ENCODE measurements at places on chromosomes 5 and 9. TPM values are rescaled to one million over a fixed set of nuclear protein-coding genes. Genes with fewer than 3 reads are reported as not detected.

- H3K4me1 ChIP-seq: peaks cover 21% of the 10 kb centered on the region
- H3K36me3 ChIP-seq: no peaks in the 10 kb centered on the region
- H3K4me3 ChIP-seq: no peak overlapping the region
- no peak for DNase-seq
Measured at GRCh38 chr9:4831944-4832343, 39.2 kb downstream of the RCL1 start.

DNA sequence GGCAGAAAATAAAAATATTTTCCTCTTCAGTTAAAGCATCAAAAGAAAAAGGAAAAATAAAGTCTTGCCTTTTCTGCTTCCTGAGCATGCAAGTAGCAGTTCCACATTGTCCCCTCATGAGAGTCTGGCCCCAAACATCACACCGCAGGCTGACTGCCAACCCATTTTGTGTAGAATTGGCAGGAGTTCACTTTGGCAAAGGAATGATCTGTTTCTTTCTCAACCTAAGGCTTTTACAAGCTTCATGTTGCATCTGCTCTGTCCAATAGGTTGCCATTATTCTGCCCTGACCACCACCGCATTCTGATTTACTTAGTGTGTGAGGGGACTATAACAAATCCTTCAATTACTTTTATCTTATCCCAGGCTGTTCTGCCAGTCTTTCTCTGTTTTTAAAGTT, 249.5 kb downstream of the ISL1 start:
- no peak overlapping the region for H3K4me3 ChIP-seq
- no peak overlapping the region for H3K27ac ChIP-seq
- no peaks in the 10 kb centered on the region for H3K27me3 ChIP-seq
- no peaks in the 10 kb centered on the region for H3K36me3 ChIP-seq
- no peak for DNase-seq

DNA sequence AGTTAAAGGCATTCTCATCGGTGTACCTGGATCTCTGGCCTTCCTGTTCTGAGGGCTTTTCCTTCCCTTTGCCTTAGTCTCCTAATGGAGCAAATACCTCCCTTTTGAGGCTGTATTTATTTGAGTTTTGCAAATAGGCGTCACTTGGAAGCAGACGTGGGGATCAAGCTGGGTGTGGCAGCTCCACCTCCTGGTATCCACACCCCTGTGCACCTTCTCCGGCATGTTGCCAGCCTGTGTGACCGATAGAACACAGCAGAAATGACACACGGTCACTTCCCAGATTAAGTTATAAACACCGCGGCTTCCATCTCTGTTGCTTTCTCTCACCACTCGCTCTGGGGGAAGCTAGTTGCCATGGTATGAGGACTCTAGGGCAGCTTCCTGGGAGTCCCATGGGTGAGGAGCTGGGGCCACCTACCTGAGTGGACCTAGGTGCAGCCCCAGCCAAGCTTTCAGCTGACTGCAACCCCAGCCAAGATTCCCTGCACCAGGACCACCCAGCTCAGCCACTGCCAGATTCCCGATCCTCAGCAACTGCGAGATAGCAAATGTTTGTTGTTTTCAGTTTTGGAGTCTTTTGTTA, 214.4 kb upstream of the MVB12B start:
- no peak overlapping the region for H3K27ac ChIP-seq
- H3K27me3 ChIP-seq: peaks cover 9% of the 10 kb centered on the region
- H3K4me3 ChIP-seq: no peak overlapping the region
- peak; percentile 46 for DNase-seq
- H3K36me3 ChIP-seq: no peaks in the 10 kb centered on the region

- no peak overlapping the region for H3K4me3 ChIP-seq
- no peaks in the 10 kb centered on the region for H3K36me3 ChIP-seq
- peaks cover 60% of the 10 kb centered on the region for H3K27me3 ChIP-seq
- no peak overlapping the region for H3K27ac ChIP-seq
Measured at GRCh38 chr5:88700121-88700520, 182.9 kb downstream of the MEF2C start.

DNA sequence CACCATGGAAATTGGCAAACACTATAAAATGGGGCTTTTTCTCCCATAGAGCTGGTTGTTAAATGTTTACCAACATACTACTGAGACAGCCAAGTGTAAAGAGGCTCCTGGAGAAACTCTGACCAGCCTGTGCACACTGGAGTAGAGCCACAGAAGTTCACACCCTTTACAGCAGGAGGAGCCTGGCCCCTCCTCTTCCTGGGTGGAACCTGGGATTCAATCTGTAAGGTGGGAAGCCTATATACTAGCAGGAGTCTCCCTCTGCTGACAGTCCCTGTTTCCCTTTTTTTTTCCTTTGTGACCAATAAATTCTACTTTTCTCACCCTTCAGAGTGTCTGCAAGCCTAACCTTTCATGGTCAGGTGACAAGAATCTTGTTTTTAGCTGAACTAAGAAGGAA, 10.4 kb upstream of the SLC30A5 start:
- no peak overlapping the region for H3K4me3 ChIP-seq
- H3K36me3 ChIP-seq: no peaks in the 10 kb centered on the region
- no peaks in the 10 kb centered on the region for H3K4me1 ChIP-seq

DNA sequence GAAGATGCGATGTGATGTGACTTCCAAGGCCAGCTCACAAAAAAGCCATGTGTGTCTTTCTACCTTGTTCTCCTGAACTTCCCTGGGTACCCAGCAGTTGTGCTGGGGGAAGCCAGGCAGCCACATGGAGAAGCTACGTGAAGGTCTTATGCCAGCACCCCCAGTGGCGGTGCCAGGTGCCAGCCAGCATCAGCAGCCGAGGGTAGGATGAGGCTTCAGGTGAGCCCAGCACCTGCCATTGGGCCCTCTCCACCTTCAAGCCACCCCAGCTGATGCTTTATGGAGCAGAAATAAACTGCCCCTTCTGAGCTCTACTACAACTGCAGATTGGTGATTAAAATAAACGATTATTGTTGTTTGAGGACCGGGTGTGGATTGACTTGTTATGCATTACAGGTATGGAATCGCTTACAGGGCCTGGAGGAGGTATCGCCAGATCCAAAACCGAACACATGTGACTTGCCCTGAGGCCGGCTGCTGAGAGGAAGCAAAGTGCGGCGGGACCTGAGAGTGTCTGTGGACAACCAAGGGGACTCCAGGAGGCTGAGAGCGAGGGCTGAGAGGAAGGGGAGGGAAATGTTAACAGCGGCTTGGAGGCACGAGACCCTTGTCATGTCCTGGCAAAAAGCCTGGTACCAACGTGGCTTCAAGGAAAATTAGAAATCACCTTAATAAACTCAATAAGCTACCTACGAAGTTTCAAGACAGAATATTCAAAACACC, 36.0 kb upstream of the OLFM1 start:
- H3K36me3 ChIP-seq: no peaks in the 10 kb centered on the region
- no peak overlapping the region for H3K4me3 ChIP-seq

GRCh38 chr9:105757496-105758251, 63.3 kb downstream of the TMEM38B start:
- no peaks in the 10 kb centered on the region for H3K27me3 ChIP-seq
- H3K27ac ChIP-seq: no peak overlapping the region
- H3K4me3 ChIP-seq: no peak overlapping the region

GRCh38 chr5:173753307-173754168, 134.6 kb upstream of the CPEB4 start:
- peak; percentile 73 for DNase-seq
- H3K27ac ChIP-seq: no peak overlapping the region
- H3K4me3 ChIP-seq: no peak overlapping the region
- H3K36me3 ChIP-seq: no peaks in the 10 kb centered on the region

- no peaks in the 10 kb centered on the region for H3K27me3 ChIP-seq
- H3K36me3 ChIP-seq: peaks cover 55% of the 10 kb centered on the region
- H3K4me3 ChIP-seq: no peak overlapping the region
- no peak for DNase-seq
- peaks cover 49% of the 10 kb centered on the region for H3K4me1 ChIP-seq
Measured at GRCh38 chr5:176530983-176531901, 6.0 kb downstream of the RNF44 start.

GRCh38 chr5:161547406-161547737, 847 bp upstream of the GABRB2 start:
- peaks cover 9% of the 10 kb centered on the region for H3K4me1 ChIP-seq
- H3K27me3 ChIP-seq: peaks cover 46% of the 10 kb centered on the region
- no peak overlapping the region for H3K27ac ChIP-seq
- no peaks in the 10 kb centered on the region for H3K36me3 ChIP-seq

GRCh38 chr9:134432471-134432870, 106.2 kb downstream of the RXRA start:
- H3K27me3 ChIP-seq: no peaks in the 10 kb centered on the region
- H3K4me1 ChIP-seq: peaks cover 50% of the 10 kb centered on the region
- H3K36me3 ChIP-seq: peaks cover 51% of the 10 kb centered on the region
- H3K27ac ChIP-seq: no peak overlapping the region
- no peak for DNase-seq
- H3K4me3 ChIP-seq: no peak overlapping the region

GRCh38 chr5:171601266-171601881, 181.9 kb downstream of the FGF18 start:
- no peaks in the 10 kb centered on the region for H3K36me3 ChIP-seq
- H3K27me3 ChIP-seq: no peaks in the 10 kb centered on the region
- H3K4me3 ChIP-seq: no peak overlapping the region
- no peak overlapping the region for H3K27ac ChIP-seq

- no peak overlapping the region for H3K4me3 ChIP-seq
- no peaks in the 10 kb centered on the region for H3K4me1 ChIP-seq
- no peak overlapping the region for H3K27ac ChIP-seq
- H3K36me3 ChIP-seq: no peaks in the 10 kb centered on the region
Measured at GRCh38 chr5:81209869-81210493, 23.1 kb upstream of the CKMT2 start.

DNA sequence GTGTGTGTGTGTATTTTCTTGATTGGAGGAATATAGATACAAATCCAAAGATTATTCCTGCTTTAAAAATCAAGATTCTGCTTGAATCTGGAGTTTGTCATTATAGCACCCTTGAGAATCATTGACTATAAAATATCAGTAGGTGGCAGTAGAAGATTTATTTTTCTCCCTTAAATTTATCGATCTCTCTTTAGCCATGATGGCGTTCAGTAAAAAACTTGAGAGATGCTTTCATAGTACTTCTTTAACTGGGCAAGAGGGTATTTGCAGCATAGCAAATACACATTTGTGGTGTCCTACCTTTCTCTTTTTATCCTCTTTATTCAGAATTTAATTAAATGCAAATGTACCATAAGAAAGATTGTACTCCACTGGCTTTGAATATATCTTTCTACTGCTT, 307.7 kb downstream of the ADGRV1 start:
- no peak overlapping the region for H3K4me3 ChIP-seq
- H3K4me1 ChIP-seq: peaks cover 11% of the 10 kb centered on the region
- no peaks in the 10 kb centered on the region for H3K36me3 ChIP-seq
- no peak for DNase-seq
- no peaks in the 10 kb centered on the region for H3K27me3 ChIP-seq

DNA sequence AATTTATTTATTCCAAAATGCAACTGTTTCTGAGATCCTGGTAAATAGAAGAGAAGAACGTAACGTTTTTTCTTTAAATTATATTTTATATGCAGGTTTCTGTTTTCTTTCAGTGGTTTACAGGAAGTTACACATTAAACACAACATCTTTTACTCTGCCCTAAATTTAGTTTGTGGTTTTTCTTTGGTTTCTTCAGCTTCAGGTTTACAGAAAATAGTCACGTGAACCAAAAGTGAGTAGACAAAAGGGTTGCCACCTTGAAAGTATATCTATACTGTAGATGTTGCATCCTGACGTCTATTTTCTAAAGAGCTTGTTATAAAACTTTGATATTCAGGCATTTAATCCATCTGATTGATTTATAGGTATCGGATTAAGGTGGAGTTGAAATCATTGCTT, 1236.6 kb downstream of the MAT2B start:
- H3K36me3 ChIP-seq: no peaks in the 10 kb centered on the region
- no peak overlapping the region for H3K27ac ChIP-seq
- H3K4me3 ChIP-seq: no peak overlapping the region
- no peaks in the 10 kb centered on the region for H3K4me1 ChIP-seq
- no peak for DNase-seq
- no peaks in the 10 kb centered on the region for H3K27me3 ChIP-seq

DNA sequence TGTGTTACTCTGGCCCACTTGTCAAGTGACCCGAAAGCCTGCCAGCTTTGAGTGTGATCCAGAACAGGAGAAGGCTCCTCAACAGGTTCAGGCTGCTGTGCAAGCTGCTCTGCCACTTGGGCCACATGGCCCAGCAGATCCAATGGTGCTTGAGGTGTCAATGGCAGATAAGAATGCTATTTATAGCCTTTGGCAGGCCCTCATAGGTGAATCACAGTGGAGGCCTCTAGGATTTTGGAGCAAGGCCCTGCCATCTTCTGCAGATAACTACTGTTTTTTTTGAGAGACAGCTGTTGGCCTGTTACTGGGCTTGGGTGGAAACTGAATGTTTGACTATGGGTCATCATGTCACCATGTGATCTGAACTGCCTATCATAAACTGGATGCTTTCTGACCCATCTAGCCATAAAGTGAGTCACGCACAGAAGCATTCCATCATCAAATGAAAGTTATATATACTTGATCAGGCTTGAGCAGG, 180.8 kb downstream of the CARTPT start:
- H3K4me3 ChIP-seq: no peak overlapping the region
- no peak overlapping the region for H3K27ac ChIP-seq
- H3K27me3 ChIP-seq: no peaks in the 10 kb centered on the region
- no peak for DNase-seq
- H3K36me3 ChIP-seq: no peaks in the 10 kb centered on the region

- no peaks in the 10 kb centered on the region for H3K27me3 ChIP-seq
- H3K36me3 ChIP-seq: no peaks in the 10 kb centered on the region
- DNase-seq: no peak
- no peak overlapping the region for H3K27ac ChIP-seq
- H3K4me3 ChIP-seq: no peak overlapping the region
Measured at GRCh38 chr9:5622016-5622415, 6.9 kb upstream of the RIC1 start.

LMX1B gene
- 0.14 TPM for total RNA-seq

IL13 gene
- total RNA-seq: not detected

LECT2 gene
- not detected for total RNA-seq

IFNE gene
- total RNA-seq: not detected

LRRC19 gene
- 0.64 TPM for total RNA-seq

FGF18 gene
- 4.2 TPM for total RNA-seq

All from upper lobe of right lung (tissue), 1 donor.